Stomach (tissue), 19 donors: ENCODE measurements at places on chromosomes 7 and 10. TPM values are rescaled to one million over a fixed set of nuclear protein-coding genes. Genes with fewer than 3 reads are reported as not detected.

OR2A1 gene
- polyA plus RNA-seq, result not detected

- DNase-seq, result no peak
Observed at GRCh38 chr7:64874562-64875250, 28.4 kb upstream of the ZNF273 start.

HABP2 gene
- 5.3 TPM for polyA plus RNA-seq

FEZF1 gene
- polyA plus RNA-seq, result not detected

DNA sequence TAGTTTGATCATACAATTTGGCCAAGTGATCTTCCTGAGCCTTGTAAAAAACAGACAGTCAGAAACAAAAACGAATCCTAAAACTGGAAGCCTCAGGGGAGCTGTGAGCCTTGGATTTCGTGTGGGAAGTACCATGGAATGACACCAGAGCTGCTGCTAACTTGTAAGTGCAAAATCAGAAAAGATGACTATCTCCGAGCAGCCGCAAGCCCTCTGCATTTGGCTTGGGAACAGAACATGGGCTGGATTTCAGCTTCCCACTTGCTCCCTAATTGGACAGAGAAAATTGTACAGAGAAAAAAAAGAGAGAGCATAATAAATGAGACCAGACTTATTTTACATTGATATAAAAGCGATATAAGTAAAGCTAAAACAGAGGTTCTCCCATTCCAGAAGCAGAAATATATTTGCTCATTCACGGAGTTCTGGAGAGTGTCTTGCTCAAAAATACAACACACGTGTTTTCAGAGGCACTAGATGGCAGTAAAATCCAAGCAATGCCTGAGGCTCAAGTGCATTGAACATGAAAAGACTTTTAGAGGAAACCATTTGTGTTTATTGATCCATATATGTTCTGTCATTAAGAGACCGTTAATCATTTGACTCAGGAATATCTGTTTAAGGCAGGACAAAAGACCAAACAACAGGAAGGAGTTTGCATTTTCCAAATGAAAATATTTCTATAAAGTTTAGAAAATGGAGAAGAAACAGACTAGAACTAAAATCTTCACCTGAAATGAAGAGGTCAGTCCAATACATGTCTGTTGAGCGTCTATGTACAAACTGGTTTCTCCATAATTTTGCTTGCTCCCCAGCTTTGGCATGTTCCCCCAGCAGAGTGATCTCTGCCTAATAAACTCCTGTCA is 78.3 kb upstream of the SLC26A5 start:
- DNase-seq, result no peak

GRCh38 chr7:111736552-111736874 is 174.2 kb upstream of the IMMP2L start:
- DNase-seq, result no peak

SORCS1 gene
- polyA plus RNA-seq, result 0.78 TPM

LARP4B gene
- 15.3 TPM for polyA plus RNA-seq

GRCh38 chr10:76456197-76456596 is 1024.8 kb downstream of the LRMDA start:
- no peak for DNase-seq

GRCh38 chr10:32963096-32963495 is 5.1 kb upstream of the ITGB1 start:
- DNase-seq, result no peak

GRCh38 chr10:77641788-77642397 is 4.3 kb upstream of the KCNMA1 start:
- DNase-seq, result peak; percentile 77

UNCX gene
- polyA plus RNA-seq, result not detected
